Stimulated activated CD4-positive, alpha-beta T cell treated with anti-CD3 and anti-CD28 coated beads, Interleukin-15, amount 100 ng/mL, for 1 hour (primary cell): ENCODE measurements at places on chromosomes 6 and 20.

GRCh38 chr6:150069706-150070105 is 785 bp upstream of the ULBP3 start:
- DNase-seq: no peak

- no peak for DNase-seq
Observed at GRCh38 chr6:42086046-42087035, 36.0 kb downstream of the TAF8 start.

- no peak for DNase-seq
Observed at GRCh38 chr6:39197922-39198500, 31.3 kb downstream of the KCNK5 start.

DNA sequence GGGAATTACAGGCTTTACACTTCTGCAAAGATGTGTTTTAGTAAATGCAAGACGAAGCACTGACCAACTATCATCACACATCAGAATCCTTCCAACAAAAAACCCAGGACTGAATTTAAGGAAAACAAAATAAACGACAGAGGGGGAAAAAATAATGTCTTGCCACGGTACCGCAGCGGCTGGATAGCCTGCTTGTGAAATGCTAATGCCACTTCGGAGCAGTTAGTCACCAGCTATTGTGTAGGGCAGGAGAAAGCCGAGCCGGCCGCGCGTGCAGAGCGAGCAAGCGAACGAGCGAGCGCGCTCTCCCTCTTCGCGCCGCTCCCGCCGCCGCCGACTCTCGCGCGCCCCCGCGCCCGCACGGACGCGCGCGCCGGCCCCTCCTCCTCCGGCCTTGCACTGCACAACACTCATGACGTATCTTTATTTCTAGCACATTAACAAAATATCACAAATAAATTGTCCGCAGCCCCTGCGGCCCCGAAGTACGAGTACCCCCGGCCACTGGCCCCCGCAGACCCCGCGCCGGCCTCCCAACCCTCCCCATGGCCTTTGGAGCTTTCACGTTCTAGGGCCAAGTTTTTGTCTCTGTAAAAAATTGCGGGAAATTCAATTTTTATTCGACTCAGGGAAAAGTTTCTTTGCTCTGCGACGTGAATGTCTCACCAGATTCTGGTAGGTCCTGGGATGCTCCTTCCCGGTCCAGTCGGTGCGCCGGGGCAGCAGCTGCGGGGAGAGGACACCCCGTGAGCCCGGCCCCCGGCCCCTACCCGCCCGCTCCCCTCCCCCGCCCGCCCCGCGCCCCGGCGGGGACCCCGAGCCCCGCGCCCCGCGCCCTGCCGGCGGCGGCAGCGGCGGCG is 1.0 kb downstream of the PHIP start:
- DNase-seq: peak; percentile 86

DNA sequence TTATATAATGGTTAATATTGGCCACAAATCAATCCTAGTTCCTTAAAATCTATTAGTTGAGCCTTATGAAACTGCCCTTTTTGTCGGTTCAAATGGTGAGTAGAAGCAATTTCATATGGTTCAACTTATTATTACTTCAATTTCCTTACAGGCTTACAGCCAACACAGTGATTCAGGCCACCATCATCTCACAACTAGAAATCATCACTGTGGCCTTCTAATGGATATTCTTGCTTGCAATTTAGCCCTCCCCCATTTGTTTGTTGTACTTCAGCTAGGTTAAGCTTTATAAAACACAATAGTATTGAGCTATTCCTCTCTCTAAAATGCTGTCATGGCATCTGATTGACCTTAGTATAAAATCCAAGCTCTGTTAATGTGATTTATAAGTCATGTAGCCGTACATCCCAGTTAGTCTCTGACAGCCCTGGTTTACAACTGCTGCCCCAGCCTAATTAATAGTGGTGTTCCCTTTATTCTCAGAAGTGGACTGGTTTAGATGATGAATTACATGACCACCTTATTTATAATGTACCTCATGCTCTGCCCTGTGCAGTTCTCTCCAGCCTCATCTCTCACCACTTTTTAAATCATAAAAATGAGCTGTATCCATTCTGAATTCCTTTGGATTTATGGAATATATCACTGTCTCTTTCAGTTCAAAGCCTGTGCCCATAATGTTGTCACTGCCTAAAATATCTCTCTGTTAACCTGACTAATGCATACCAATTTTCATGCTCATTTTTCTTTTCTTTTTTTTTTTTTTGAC is 36.7 kb downstream of the LAMA2 start:
- no peak for DNase-seq

GRCh38 chr6:128149796-128150195 is 248.9 kb upstream of the THEMIS start:
- no peak for DNase-seq

DNA sequence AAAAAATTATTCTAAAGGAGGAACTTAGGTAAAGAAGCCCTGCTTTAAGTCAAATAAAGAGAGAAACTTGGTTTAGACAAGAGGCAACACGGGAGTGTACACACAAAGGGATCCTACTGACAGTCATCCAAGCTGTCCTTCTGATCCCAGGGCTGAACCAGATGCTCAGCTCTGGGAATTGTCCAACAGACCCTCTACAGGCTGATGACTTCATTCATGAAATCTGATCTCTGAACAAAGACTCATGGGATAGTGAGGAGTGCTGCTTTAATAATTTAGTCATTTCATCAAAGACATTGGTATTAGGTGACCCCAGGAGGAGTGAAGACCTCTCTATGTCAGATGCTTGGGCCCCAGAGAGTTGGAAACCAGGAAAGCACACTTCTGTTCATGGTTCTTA is 65.6 kb upstream of the ARMH2 start:
- DNase-seq: no peak

DNA sequence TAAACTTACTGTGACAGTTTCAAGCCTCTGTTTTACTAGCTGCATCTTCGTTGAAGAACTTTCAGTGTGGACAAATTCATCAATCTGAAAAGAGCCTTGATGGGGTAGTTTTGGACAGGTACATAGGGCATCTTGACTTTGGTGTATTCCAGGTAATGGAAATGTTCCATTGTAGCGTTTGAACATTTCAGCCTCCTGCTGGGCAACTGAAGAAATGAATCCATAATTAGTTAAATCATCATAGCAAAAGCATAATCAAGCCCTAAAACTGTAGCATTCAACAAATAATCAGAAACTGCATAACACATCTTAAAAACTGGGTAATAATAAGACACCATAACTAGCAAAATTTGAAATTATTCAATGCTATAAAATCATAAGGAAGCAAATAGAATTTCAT is 86.2 kb downstream of the AHI1 start:
- no peak for DNase-seq

DNA sequence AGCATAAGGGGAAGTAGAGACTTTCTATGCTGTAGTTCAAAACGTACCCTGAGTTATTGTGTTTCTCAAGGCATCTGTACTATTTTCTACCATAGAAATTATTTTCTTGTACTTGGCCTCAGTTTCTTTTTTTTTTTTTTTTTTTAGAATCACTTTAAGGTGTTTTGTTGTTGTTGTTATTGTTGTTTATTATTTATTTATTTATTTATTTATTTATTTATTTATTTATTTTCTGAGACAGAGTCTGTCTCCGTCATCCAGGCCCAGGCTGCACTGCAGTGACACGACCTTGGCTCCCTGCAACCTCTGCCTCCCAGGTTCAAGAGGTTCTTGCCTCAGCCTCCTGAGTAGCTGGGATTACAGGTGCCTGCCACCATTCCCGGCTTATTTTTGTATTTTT is 179.1 kb downstream of the GRIK2 start:
- no peak for DNase-seq

- no peak for DNase-seq
Observed at GRCh38 chr20:58710481-58711265, 18.1 kb downstream of the NPEPL1 start.

DNA sequence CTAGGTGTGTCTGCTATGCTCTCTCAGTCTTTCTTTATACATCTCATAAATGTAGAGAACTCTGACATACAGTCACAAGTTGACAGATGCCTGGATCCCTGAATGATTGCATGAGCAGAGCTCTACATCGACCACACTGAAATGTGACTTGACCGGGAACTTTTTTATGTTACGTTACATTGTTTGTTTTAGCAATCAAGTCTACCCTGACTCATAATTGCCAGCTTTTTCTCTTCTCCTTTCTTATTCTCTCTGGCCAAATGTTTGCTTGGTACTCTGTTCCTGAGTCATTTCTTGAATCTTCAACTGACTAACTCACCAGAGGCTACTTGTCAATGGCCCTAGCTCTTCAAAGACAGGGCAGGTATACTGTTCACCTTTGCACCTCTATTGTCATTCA is 213.6 kb upstream of the DTNBP1 start:
- no peak for DNase-seq

DNA sequence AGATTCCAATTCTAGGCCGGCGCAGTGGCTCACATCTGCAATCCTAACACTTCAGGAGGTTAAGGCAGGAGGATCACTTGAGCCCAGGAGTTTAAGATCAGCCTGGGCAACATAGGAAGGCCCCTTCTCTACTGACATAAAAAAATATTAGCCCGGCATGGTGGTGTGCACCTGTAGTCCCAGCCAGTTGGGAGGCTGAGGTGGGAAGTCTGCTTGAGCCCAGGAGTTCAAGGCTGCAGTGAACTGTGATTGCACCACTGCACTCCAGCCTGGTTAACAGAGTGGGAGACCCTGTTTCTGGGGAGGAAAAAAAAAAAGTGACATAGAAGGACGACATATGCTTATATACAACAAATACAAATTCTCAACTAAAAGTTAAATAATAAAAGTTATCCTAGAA is 30.9 kb downstream of the B4GALT5 start:
- no peak for DNase-seq

- no peak for DNase-seq
Observed at GRCh38 chr6:17987447-17987696, at the start of gene KIF13A. Gene KIF13A, minus strand, starts transcription at chr6:17987635. Its CDS starts 172 bp downstream, at chr6:17987463.

DNA sequence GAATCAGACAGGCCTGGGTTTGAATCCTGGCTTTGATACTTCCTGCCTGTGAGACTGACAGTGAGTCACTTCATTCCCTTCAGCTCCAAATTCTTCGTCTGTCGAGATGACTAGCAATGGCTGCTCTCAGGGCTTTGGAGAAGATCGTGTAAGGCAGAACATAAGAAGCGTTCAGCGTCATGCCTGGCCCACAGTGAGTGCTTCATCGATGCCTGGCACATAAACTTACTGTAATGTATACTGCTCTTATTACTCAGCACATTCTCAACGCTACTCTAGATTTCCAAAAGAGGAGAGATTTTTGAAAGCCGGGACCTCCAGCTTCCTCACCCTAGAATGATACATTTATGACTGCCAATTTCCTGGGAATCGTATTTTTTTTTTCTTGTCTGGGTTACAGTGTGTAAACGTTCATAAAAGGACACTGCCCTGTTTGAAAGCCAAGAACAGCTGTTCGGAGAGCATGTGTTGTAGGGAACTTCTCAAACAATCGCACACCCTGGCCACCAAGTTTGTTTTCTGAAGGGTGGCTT is 16.2 kb upstream of the BCAS1 start:
- DNase-seq: no peak

DNA sequence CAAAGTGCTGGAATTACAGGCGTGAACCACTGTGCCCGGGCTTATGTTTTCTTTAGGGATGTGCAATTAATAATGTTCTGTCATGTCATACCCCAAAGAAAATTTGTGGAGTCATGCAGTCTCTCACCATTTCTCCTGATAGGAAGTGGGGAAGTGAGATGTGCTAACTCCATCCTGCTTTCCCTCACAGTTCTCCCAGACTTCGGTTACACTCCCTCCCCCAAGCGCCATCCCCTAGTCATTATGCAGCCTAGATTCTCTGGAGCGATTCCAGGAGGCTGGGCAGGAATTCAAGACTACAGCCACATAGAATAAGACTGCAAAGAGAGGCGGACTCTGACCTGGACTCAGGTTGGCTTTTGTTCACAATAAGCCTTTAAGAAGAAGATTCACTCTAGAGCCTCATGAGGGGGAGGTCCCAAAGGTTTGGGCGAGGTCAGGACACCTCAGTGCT is 271.4 kb downstream of the ALDH8A1 start:
- DNase-seq: no peak

- peak; percentile 60 for DNase-seq
Observed at GRCh38 chr20:47677635-47678453, 107.4 kb downstream of the SULF2 start.

DNA sequence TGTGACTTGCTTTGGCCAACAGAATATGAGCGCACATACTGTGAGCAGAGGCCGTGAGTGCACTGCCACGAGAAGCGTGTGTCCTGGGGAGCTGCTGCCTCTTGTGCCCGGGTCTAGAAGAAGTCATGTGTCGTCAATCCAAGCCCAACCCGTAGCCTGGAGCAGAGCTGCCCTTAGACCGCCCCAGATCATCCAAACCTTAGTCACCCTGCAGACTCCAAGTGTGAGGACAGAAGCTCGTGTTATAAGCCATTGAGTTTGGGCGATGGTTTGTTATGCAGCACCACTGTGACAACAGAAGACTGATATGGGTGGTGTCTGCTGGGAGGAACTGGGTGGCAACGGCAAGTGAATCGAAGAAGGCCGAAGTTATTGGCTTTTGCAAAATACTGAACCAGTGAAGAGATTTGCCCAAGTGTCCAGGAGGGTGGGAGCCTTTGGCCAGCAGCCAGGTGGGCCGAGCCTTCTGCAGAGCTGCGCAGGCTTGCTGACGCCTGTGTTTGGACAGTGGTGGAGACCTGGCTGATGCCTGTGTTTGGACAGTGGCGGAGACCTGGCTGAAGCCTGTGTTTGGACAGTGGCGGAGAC is 101.3 kb upstream of the SULF2 start:
- DNase-seq: no peak

DNA sequence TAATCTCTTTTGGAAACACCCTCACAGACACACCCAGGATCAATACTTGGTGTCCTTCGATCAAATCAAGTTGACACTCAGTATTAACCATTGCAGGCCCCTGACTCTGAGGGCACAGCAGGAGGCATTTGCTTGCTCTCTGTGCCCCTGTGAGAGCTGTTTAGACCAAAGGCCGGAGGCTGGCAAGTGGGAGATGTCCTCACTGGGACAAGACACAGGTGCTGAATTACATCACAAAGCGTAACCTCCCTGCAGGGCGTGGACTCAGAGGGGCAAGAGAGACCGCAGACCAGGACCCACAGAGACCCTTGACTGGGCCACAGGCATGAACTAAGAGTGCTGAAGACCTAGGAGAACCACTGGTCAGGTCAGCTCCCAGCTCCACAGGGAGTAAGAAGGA is at the start of gene CST8:
Gene CST8 (plus strand): TSS at position 301 of the 400 bp plus-strand sequence. CDS start 551 bp downstream, outside the sequence.
- no peak for DNase-seq

DNA sequence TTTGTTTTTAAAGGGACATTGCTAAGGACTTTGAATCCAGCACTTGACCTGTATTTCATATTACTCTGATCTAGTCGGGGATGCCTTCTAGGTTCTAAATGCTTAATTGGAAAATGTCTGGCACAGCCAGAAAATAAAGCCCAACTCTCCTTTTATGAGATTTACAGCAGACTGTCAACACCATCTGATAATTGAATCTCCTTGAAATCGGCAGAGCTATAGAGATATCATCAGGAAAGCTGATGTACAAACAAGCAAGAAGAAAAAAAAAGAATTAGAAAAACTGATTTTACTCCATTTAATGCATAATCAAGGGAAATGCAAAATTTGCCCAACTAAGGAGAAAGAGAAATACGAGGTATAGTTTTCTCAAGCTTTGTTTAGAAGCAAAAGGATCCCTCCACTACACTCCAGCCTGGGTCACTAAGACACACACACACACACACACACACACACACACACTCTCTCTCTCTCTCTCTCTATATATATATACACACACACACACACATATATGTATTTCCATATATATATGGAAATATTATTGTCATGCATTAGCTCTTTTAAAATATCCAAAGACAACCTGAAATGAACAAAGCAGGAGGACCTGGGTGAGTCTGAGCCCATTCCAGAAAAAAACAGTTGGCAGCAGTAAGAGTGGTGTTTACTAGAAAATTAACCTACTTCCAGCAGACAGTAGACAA is 9.5 kb upstream of the FOXC1 start:
- no peak for DNase-seq

GRCh38 chr6:143090314-143091044 is 29.8 kb downstream of the AIG1 start:
- DNase-seq: no peak

GRCh38 chr6:107488875-107489635 is 862 bp upstream of the SOBP start:
- no peak for DNase-seq
